Psoas muscle (tissue), 8 donors: ENCODE measurements at places on chromosomes 3 and 15.

GRCh38 chr3:171129827-171130226 is 103.3 kb upstream of the SLC2A2 start:
- no peak for DNase-seq

DNA sequence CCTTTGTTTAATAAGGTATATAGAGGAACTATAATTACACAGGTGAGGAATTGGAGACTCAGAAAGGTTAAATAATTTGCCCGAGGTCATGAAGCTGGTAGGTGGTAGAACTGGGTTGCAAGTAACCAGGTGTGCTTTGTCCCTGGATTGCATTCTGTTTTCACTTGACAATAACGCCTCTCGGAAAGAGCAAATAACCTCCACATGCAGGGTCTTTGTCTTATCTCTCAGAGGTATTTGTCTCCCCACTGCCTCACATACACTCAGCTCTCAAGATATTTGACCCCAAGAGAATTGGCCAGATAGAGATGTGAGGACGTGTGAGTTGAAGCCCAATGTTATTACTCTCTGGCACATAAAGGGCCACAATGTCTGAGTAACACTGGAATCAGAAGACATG is 320.9 kb upstream of the ONECUT1 start:
- DNase-seq: no peak

GRCh38 chr15:61447981-61448380 is 218.9 kb upstream of the RORA start:
- no peak for DNase-seq

DNA sequence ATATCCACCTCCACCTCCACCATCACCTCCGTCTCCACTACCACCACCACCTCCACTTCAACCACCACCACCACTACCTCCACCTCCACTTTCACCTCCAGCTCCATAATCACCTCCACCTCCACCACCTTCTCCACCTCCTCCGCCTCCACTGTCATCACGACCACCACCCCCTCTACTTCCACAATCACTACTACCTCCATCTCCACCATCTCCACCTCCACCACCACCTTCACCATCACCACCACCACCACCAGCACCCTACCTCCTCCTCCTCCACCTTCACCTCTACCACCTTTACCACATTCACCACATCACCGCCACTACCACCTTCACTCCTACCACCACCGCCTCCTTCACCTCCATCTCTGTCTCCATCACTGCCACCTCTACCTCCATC is 435.7 kb downstream of the MCTP2 start:
- DNase-seq: no peak

GRCh38 chr3:170707899-170708298 is 122.0 kb upstream of the SLC7A14 start:
- no peak for DNase-seq

GRCh38 chr15:48992545-48992944 is 28.8 kb upstream of the SHC4 start:
- DNase-seq: no peak

DNA sequence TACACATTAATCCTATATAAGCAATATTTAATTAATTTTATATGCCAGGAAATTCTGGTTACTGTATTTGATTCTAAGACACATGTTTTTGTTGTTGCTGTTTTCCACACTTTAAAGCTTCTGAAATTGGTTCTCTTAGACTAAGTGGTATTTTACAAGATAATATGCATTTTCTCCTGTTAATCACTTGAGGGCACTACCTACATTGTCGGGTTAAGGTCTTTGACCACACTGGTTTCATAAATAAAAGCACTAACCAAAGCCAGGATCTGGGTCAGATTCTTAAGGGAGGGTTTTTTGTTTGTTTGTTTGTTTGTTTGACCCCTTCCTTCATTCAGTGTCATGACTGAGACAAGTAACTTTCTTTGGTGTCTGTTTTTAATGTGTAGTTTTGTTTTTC is 590.2 kb downstream of the RBMS3 start:
- DNase-seq: no peak

DNA sequence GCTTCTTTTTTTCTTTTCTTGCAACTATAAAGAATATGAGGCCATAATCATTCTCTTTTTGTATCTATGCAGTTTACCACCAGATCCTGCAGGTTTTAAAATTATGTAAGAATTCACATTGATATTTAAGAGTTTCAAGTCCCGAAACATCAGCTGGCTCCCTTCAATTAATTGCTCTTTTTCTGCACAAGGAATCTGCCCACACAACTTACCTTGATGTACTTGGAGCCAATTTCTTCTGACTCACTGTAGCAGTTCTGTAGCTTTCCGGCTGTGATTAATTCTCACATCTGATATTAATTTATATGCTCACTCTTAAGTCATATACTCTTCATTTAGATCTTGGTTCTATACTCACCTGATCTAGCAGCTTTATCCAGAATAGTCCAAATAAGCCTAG is 781.8 kb downstream of the CADM2 start:
- no peak for DNase-seq

DNA sequence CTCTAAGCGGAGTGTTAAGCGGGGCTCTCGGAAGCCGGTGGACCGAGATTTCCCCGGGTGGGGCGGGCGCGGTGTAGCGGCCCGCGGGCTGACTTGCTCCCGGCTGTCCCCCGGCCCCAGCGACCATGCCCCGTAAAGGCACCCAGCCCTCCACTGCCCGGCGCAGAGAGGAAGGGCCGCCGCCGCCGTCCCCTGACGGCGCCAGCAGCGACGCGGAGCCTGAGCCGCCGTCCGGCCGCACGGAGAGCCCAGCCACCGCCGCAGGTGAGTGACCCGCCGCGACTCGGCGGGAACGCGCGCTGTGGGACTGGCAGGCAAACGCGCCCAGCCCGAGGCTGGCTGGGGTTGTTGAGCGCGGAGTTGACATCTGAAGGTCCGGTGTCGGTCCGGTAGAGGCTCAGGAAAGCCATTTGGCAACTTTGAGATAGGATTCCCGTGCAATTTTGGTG is 1.3 kb downstream of the SMC4 start:
- no peak for DNase-seq

DNA sequence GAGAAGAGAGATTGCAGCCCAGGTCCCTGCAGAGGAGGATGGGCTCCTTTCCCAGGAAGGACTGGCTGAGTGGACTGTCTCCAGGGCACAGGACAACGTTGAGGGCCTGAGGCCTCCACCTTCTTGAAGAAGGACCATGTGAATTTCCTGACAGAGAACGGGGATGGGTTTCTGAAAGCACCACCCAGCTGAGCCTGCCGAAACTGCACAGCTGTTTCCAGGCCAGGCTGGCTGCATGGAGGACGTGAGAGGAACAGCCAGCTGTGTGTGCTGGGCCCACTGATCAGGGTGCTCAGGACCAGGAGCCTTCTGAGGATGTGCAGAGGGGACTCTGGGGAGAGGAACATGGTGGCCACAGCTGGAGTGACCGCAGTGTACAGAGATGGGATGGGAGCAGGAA is 39.2 kb downstream of the HMCES start:
- DNase-seq: no peak
